ENCODE measurements at places on chromosomes 7 and 10.

- DNase-seq, result peak; percentile 8
These were observed 354.8 kb upstream of the CELF2 start for GRCh38 chr10:10662716-10663408.

DNA sequence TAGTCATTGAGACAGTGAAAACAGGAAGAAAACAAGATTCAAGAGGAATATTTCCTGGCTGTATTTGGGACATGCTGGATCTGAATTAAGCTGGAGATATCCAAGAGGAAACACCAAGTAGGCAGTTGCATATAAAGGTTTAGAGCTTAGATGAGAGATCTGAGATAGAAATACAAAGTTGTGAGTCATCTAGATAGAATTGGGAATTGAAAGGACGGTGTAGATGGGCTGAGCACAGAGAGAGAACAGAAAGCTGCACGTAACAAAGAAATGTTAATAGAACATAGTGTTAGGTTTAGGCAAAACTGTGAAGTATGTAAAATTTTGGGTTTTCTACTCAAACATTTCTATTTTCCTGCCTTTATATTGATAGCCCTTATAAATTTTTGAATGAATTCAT is 218.5 kb upstream of the TMEM196 start:
- no peak for DNase-seq

GRCh38 chr7:123823898-123824753 is 20.8 kb upstream of the HYAL4 start:
- DNase-seq, result no peak

GRCh38 chr10:74021248-74022055 is 23.5 kb downstream of the VCL start:
- DNase-seq, result peak; percentile 69

GRCh38 chr10:113534423-113534822 is 18.4 kb upstream of the HABP2 start:
- no peak for DNase-seq
